Heart right ventricle (tissue), 16 donors: ENCODE measurements at places on chromosomes 11 and 22. TPM values are rescaled to one million over a fixed set of nuclear protein-coding genes. Genes with fewer than 3 reads are reported as not detected.

The OR5B21 gene
- not detected for total RNA-seq

DNA sequence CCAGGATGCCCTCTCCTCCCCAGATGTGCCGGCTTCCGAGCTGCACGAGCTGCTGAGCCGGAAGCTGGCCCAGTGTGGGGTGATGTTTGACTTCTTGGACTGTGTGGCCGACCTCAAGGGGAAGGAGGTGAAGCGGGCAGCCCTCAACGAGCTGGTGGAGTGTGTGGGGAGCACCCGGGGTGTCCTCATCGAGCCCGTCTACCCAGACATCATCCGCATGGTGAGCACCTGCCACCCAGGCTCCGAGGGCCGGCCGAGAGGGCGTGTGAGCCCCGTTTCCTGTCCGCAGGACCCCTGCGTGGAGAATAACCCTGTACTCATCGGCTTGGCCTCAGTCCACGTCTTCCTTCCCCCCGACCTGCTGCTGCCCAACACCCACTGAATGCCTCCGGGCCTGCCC lies 2.2 kb downstream of the PPP2R5B start:
- no peaks in the 10 kb centered on the region for H3K27me3 ChIP-seq
- H3K4me1 ChIP-seq, result peaks cover 10% of the 10 kb centered on the region
- H3K4me3 ChIP-seq, result no peak overlapping the region
- peaks cover 54% of the 10 kb centered on the region for H3K36me3 ChIP-seq

GRCh38 chr11:109421981-109422869 lies at the start of gene C11orf87:
C11orf87 (plus strand) TSS chr11:109422190; CDS start chr11:109423634, 1,444 bp downstream.
- DNase-seq, result no peak
- no peaks in the 10 kb centered on the region for H3K36me3 ChIP-seq
- H3K4me1 ChIP-seq, result no peaks in the 10 kb centered on the region

GRCh38 chr11:30329150-30329940 lies 6.4 kb downstream of the ARL14EP start:
- H3K36me3 ChIP-seq, result no peaks in the 10 kb centered on the region
- H3K27ac ChIP-seq, result no peak overlapping the region
- no peak for DNase-seq
- H3K27me3 ChIP-seq, result no peaks in the 10 kb centered on the region

The OR5P2 gene
- not detected for total RNA-seq
